ENCODE measurements at places on chromosomes 16 and 17.

- no peak for DNase-seq
These were observed 28.2 kb upstream of the BRD7 start for GRCh38 chr16:50396761-50397535.

GRCh38 chr16:15055141-15056053, 477 bp downstream of the NTAN1 start:
- DNase-seq: no peak

DNA sequence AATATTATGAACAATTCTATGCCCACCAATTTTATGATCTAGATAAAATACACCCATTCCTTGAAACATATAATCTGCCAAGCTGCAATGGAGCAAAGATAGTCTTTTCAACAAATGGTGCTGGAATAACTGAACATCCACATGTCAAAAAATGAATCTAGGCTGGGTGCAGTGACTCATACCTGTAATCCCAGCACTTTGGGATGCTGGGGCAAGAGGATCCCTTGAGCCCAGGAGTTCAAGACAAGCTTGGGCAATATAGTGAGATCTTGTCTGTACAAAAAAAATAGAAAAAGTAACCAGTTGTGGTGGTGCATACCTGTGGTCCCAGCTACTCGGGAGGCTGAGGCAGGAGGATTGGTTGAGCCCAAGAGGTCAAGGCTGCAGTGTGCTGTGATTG, 92.5 kb downstream of the N4BP1 start:
- no peak for DNase-seq

DNA sequence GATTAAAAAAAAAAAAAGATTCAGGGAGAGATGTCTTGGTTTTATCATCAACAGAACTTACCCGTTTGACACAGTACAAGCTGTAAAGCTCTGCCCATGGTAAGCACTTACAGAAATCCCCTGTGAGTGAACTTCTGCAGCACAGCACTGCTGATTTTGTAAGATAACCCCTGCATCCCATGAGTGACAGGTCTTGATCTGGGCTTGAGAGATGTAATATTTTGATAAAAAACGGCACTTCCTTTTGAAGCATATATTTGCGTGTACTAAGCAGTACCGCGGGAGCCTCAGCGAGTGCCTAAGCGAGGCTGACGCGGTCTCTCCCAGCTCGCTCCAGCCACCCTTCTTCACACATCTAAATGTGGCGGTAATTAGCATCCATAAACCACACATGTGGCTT, 50.5 kb downstream of the IKZF3 start:
- DNase-seq: no peak

DNA sequence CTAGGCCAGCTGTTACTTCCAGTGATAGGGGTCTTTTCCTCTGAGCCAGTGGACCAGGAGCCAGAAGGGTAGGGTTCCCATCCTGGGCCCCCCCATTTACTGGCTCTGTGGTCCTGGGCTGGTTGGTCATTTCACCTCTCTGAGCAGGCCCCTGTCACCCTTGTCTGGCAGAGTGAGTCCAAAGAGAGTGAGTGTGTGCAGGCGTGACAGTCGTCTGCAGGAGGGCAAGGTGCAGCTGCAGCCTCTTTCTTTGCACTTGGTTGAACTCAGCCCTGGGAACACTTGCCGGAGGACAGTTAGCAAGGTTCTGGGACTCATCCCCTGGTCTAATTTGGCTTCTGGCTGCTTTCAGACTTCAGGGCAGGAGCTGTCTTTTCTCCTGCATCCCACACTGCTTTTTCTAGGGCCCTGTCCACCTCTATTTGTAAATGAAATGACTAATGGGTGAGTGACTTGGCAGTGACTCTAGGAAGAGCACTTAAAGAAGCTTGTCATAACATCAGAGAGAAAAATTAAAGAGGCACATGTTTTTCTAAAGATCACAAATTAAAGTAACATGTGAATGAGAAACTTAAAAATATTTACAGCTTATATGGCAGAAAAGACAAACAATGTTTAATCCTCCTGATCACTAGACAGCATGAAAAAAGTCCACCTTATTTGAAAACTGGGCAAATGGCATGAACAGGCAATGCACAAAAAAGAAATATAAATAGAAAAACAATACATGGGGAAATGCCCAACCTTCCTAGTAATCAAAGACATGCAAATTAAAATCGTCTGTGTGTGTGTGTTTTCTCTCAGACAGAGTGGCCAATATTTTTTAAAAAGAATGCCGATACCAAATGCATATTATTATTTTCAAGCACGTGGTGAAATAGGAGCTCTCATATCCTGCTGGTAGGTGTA, 137.5 kb downstream of the NTN1 start:
- no peak for DNase-seq

DNA sequence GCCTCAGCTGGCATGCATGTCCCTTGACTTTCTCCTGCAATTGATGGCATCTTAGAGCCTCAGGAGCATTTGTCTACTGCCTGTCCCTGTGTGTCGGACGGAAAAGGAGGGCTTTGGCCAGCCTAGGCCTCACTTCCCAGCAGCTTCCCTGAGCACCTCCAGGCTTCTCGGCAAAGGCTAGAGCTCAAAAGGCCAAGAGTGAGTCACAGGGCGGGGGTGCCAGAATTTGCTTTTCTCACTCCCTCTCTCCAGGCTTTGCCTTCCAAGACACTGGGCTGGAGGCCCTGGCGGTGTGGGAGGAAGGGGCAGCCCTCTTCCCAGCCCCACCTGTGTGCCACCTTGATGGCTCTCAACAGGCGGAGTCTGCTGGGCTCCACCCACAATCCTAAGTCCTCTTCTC, 107.3 kb upstream of the MAF start:
- no peak for DNase-seq

GRCh38 chr16:88758227-88758943, 26.6 kb downstream of the PIEZO1 start:
- DNase-seq: no peak

- no peak for DNase-seq
These were observed 181.1 kb downstream of the SNX29 start for GRCh38 chr16:12157517-12158093.

DNA sequence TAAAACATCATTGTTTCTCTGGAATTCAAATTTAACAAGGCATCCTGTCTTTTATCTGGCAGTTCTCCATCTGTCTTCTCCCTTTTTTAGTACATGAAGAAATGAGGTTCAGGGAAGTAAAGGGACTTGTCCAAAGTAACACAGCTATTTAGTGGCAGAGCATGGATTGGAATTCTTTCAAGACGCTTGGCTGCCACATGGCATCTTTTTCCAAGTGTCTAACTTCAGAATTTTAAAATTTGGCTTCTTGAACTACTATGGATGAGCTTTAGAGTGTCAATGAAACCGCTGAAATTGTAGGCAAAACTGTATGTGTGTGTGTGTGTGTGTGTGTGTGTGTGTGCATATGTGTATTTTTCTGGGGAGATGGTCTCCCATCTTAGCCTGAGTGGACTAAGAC, 5.2 kb upstream of the TMIGD1 start:
- DNase-seq: no peak

GRCh38 chr17:7822126-7822525, 11.9 kb upstream of the KDM6B start:
- no peak for DNase-seq

DNA sequence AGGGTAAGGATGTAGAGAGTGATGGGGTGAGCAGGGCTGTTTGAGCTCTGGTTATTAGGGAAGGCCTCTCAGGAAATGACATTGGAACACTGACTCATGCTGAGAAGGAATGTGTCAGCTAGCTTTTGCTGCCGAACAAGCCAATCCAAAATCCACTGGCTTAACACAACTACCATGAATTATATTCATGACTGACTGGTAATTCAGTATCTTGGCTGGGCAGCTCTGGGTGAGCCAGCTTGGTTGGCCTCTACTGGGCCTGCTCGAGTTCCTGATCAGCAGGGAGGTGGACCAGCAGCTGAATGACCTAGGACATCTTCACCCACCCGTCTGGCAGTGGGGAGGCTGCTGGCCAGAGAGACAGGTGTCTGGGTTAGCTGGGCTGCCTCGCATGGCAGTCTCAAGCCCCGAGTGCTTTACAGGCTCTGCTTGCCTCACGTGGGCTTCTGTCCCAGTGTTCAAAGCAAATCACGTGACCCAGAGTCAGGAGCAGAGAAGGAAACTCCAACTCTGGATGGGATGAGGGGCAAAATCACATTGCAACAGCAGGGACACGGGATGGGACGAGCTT, 209.4 kb downstream of the KATNIP start:
- peak; percentile 21 for DNase-seq
